ENCODE measurements at places on chromosomes 5 and 9.

DNA sequence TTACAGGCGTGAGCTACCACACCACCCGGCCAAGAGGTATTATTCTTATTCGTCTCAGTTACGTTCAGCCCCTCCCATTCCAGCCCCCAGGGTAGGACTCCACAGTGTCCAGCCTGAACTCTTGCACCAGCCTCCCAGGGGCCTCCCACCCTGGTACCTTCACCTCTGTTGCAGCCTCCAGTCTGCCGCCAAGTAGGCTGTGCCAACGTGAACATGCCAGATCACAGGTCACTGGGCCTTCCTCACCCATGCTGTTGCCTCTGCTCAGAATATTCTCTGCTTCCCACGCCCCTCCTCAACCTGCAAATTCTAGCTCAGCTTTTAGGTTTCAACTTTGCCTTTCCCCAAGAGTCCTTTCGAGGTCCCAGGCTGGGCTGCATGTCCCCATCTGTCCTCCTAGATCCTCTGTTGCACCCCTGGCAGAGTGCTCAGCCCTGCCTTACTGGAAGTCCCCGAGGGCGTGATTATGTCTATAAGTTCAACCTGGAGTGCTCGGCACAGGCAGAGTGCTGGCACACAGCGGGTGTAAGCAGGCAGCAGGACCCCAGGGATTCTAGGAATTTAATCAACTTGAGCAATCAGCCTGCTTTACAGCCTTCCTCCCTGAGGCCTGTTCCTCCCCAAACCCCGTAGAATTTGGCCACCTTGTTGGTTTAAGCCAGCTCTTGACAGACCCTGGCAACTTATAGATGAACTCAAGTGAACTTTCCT is 13.1 kb upstream of the STXBP1 start:
- DNase-seq = no peak

DNA sequence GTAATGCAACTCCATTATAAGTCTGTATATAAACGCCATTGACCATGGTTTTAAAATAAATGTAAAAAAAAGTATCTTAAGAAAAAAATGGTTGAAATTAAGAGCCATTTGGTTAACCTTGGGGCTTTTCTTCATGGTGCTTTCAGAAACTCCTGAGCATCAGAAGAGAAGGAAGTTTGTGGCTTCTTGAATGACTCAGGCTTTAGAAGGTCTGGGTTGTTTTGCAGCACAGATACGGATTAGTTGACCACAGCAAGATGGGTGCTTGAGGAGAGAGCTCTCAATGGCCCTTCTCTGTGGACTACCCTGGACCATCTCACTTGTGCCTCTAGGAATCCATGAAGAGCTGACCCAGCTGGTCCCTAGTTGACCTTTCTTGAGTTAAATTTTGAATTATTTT is 189.5 kb downstream of the TMEM38B start:
- DNase-seq = no peak

- DNase-seq = no peak
Observed at GRCh38 chr9:113343732-113344231, 3.7 kb upstream of the WDR31 start.

DNA sequence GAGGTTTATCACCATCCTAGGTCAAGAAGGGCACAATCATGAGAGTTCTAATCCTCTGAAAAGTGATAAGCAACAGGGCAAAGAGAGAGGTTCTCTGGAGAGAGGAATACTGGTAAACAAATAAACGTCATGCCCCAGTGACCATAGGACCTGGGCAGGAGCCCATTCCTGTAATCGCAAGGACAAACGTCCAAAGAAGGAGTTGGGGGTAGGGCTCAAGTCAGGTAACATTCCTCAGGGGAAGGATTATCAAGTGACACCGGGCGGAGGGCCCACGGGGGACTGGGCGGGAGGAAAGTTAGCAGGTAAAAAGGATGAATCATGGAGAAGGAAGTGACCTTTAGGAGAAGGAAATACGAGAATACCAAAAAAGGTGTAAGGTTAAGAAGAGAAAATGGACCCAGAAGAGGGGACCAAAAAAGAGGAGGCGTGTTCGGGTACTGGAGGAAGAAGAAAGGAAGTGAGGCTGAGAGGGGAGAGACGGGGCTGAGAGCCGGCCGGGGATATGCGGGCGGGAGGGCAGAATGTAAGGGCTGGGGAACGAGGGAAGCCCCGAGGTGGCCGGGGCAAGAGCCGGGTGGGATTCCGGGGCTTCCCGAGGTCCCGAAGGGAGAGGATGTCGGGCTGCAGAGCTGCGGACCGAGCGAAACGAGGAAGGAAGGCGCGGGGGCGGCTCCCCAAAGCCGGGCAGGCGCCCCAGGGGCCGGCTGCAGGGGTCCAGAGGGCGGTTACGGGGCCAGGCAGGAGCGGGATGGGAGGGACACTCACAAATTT is 583 bp downstream of the DIAPH1 start:
- DNase-seq = peak; percentile 38

GRCh38 chr9:137590123-137590468 is 216 bp downstream of the ZMYND19 start:
- no peak for DNase-seq

GRCh38 chr5:104052558-104053352 is 490.2 kb upstream of the NUDT12 start:
- DNase-seq = no peak
